Right ventricle myocardium inferior (tissue), 1 donor: ENCODE measurements at places on chromosomes 4 and X. TPM values are rescaled to one million over a fixed set of nuclear protein-coding genes. Genes with fewer than 3 reads are reported as not detected.

Gene TRIM60
- total RNA-seq, result not detected

DNA sequence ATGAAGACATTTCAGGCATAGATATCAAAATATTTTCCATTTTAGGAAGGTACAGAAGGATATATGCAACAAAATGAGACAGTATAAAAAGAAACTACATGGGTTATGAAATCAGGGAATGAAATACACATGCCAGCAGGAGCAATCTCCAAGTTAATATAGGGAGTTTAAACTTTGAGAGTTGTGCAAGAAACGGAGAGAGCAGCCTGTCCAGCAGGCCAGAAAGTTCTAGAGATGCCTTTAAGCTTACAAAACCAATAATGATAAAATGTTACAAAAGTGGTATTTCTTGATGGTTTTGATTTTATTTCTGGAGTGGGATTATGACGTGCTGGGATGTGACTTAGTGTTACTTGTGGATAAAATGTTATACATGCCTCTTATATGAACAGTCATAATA, 2047.9 kb downstream of the ARAP2 start:
- no peak for DNase-seq

GRCh38 chr4:89275587-89275986, 32.0 kb downstream of the GPRIN3 start:
- DNase-seq, result no peak

DNA sequence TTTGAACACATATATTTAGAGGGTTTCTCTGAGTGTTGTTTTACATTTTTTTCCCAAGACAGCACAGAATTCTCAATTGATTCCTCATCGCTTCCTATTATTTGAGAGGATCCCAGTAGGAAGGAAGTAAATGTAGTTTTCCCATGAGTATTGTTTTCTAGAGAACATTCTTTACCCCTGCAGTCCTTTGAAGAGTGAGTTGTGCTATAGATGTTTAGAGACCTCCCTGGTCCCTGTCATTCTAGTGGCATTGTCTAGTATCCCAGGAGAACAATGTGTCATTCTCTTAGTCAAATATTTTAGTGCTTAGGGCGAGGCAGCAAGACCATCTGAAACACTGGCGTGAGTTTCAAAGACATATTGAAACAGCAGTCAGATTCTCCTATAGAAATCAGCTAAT, 32.5 kb downstream of the SORBS2 start:
- no peak for DNase-seq

Gene LRIT3
- total RNA-seq, result not detected

Gene UGT2A1
- not detected for total RNA-seq

DNA sequence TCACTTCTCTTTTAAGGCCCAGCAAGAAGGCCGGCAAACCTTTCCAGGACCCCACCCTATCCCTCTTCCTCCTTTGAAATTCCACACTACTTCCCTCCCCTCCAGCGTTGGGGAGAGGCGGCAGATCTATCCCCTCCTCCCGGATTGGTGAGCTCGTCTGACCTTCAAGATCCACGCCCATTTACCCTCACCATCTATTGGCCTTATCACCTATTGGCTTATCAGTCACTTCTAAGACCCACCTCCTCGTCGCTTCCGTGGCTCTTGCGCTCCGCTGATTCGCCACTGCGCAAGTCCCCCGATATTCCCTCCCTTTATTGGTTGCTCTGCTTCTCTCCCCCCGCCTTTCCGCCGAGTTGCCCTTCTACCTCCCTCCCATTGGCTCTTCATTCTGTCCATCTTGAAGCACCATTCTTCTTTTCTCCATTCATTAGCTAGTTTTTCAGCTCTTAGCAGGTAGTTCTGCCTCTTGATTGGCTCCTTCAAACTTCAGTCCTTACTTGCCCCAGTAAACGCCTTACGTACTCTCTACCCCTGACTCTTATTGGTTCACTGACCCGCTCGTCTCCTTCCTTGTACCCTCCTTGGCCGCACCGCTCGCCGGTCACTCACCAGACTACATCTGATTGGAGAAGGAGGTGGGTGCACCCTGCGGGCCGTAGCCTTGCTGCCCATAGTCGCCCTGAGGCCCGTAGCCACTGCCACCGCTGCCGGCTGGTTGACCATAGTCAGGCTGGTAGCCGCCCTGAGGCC, 4.8 kb upstream of the PRICKLE3 start:
- peak; percentile 94 for DNase-seq

GRCh38 chr4:26311633-26312032, 9.2 kb upstream of the RBPJ start:
- no peak for DNase-seq

DNA sequence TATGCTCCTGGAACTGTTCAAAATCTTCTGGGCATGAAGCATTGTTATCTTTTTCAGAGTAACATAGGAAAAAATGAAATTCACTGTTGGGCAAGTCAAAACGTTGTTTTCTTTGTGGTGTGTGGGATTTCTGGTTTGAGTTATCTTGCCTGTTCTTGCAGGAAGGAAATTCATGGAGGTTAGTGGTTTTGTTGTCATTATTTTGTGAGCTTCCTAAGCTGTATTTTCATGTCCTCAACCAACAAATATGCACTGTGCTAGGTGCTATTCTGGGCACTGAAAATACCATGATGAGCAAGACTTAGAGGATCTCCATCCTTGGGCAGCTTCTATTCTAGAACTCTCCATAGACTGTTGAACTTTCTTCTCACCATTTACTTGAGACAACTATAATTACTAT, 16.9 kb downstream of the SPINK2 start:
- DNase-seq, result no peak

- no peak for DNase-seq
Measured at GRCh38 chrX:71619986-71620385, 1.7 kb upstream of the CXCR3 start.

DNA sequence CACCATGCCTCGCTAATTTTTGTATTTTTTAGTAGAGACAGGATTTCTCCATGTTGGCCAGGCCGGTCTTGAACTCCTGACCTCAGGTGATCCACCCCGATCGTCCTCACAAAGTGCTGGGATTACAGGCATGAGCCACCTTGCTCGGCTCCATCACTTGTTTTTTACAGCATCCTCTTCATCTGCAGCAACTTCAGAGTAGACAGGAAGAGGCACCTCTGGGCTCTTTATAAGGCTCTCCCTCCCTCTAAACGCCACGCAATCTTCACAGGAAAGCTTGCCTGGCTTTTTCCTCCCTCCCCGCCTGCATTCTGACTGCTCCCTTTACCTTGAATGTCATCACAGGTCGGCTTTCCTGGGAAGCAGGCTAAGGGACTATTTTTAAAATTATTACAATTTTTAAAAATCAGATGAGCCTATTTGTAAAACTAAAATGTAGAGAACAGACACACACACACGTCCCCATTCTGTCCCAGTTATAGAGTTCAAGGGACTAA, 111.5 kb upstream of the LDB2 start:
- no peak for DNase-seq

DNA sequence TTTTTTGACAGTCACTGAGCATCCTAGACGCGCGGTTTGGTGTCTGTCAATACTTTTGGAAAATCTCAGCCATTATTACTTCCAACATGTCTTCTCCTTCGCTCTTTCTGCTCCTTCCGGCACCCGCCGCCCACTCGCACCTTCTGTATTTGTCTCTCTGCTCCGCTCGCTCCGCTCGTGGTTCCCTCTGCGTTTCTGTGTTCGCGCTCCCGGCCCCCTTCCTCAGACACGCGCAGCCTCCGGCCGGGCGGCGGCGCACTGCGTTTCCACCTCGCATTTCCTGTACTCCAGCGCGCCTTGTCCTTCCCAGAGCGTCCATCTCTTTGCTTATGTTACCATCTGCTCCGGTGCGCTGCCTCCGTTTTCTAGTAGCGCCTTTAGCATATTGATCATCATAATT, 21.1 kb downstream of the PDE6B start:
- peak; percentile 39 for DNase-seq

- no peak for DNase-seq
Measured at GRCh38 chr4:163484906-163485305, 9.6 kb upstream of the TMA16 start.

GRCh38 chr4:10877076-10877475, 192.5 kb upstream of the CLNK start:
- no peak for DNase-seq

DNA sequence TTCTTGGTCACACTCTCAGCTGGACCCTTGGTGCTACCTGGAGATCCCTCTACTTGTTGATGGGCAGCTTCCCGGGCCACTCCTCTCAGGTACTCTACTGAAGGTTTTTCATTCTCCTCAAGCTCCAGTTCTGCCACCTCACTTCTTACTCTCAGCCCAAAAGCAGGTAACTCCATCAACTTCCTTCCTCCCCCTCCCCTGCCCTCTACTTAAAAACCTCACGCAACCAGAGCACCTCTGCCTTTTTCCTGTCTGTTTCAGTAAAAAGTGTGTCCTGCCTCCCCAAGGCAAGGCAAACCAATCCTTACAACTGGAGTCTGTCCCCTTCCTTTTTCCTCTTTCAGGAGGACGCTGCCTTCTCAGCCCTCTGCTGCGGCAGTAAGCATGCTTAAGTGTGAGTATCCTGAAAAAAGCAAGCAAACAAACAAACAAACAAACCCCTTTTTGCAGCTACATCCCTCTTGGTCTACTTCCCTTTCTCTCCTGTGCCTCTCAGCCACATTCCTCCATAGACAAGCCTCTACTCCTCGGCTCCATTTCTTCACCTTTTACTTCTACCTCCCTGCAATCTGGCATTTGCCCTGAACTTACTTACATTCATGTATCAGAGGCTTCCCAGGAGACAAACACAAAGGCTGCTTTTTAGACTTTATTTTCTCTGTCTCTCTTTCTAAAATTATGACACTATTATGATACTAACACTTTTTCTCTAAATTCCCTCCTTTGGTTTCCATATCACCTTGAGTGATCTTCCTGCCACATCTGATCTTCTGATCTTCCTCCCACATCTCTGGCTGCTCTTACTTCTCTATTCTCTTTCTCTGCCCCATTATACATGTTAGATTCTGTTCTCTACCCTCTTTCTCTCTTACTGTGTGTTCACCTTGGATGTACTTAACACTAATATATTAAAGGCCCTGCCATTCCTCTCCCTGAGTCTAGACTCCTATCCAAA, 5.4 kb downstream of the ALPK1 start:
- no peak for DNase-seq

Gene PABPC1L2A
- not detected for total RNA-seq

GRCh38 chrX:26664919-26665318, 448.9 kb downstream of the MAGEB5 start:
- no peak for DNase-seq

DNA sequence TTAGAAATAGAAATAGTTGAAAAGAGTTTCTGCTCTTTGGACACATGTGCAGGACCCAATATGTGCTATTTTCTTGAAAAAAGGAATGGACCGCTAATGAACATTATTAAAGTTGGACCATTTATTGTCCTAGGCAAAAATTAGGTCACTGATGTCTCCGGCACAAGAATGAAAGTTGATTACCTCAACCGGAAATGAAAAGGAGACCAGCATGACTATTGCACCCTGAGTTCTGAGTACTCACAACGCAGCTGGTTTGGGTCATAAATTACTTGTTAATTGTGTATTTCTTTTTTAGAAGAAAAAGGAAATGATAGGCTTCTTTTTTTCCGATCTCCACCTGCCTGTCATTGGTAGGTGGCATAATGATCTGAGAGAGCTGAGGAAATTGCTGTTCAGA, 232.7 kb downstream of the ARHGAP24 start:
- DNase-seq, result no peak

Gene GAGE12D
- total RNA-seq, result not detected

- DNase-seq, result no peak
Measured at GRCh38 chr4:153014460-153014859, 78.3 kb downstream of the FHDC1 start.

- DNase-seq, result no peak
Measured at GRCh38 chrX:150047818-150048217, 109.5 kb upstream of the EOLA2 start.

GRCh38 chr4:3239303-3239702, 9.7 kb upstream of the MSANTD1 start:
- DNase-seq, result no peak

GRCh38 chrX:50003927-50004326, 81.5 kb downstream of the CLCN5 start:
- no peak for DNase-seq

DNA sequence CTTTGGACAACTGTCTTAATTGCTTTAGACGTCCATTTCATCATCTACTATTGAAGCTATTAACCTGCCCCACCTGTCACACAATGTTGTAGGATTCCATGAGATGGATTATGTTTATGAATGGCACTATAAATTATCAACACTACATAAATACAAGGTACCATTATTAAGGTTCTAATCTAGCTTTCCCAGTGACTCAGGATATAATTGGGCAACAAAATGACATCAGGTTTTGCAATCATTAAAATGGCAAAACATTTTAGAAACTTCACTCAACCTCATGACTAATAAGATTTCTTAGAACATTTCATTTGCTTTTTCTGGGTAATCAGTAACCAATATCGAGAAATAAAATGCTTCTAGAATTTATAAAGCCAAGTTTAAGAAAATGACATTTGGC, 9.2 kb downstream of the HOPX start:
- DNase-seq, result no peak

Gene IQSEC2
- total RNA-seq, result 11.6 TPM

DNA sequence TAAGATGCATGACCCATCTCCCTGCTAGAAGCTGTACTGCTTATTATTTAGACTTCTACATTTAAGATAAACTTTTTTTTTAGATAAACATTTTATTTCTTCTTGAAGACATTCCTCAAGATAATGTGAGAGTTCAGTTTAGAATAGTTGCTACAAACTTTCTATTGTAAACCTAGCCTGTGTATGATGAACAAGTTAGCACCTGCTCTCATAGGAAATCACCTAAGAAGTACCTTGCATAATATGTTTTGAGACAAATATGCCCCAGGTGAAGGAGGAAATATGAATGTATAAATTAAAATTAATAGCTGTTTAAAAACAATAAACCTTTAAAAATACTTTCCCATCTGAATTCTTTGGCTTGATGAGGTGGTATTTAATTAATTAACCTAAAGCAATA, 35.6 kb downstream of the RASGEF1B start:
- DNase-seq, result no peak

DNA sequence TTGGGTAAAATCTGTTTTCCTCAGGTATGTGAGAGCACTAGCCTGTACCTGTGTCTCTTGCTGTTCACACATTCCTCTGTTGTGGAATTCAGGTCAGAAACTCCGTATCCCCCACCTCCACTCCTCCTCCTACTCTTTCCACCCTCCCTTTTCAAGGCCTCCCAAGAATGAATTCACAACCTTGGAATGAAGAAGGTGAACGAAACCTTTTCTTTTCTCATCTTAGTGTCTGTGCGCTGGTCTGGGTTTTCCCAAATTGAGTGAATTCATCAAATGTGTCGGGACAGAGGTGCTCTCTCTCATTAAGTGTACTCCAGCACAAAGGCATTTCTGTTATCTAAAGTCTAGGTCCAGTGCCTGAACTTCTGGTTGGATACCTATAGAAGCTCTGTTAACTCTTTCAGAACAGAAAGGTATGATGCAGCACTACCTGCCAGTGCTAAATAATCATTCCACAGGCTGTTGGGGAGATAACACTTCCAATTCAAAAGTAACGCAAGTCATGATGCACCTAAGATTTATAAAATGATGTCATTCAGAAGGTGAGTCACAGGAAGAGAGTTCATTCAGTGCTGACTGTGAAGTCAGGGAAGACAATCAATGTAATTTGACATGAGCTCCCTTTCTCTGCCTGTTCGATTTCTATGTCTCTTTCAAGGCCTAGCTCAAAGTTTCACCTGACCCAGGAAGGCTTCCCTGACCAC, 41.9 kb downstream of the COL4A6 start:
- DNase-seq, result no peak

- no peak for DNase-seq
Measured at GRCh38 chrX:91137883-91138282, 296.8 kb upstream of the PABPC5 start.

Gene GAGE12J
- total RNA-seq, result not detected

Gene PIM2
- total RNA-seq, result 3.2 TPM

GRCh38 chr4:151953312-151953711, 192.5 kb upstream of the GATB start:
- DNase-seq, result no peak

Gene SASH3
- total RNA-seq, result 2.5 TPM

GRCh38 chrX:101386542-101386885, 523 bp upstream of the BTK start:
- no peak for DNase-seq
